ENCODE measurements at places on chromosomes 12 and 14.

GRCh38 chr12:96989916-96990315 lies 82.9 kb downstream of the NEDD1 start:
- DNase-seq: no peak

- no peak for DNase-seq
These were observed 147.1 kb downstream of the KIF26A start for GRCh38 chr14:104285508-104285840.

GRCh38 chr12:2156333-2156732 lies 103.5 kb downstream of the CACNA1C start:
- DNase-seq: no peak

GRCh38 chr12:123938679-123939480 lies 33.8 kb downstream of the CCDC92 start:
- DNase-seq: no peak

- DNase-seq: no peak
These were observed 33.1 kb downstream of the IRF2BPL start for GRCh38 chr14:76995279-76996035.

DNA sequence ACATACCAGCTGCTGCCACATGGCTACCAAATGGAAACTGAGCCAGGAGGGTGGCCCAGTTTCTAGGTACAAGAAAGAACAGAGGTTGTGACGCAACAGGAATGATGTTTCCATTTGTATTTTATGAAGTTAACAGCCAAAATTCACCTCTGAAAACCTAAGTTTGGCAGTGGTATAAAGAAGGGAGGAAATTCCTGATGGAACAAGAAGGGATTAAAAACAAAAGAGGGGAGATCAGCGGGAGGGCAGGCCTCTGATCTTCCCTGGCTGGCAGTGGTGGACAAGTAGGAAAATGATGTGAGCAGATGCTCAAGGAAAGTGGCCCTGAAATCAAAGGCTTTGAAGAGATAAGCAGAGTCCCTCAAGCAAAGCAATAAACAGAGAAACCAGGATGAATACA lies 47.3 kb upstream of the BCL2L14 start:
- no peak for DNase-seq

DNA sequence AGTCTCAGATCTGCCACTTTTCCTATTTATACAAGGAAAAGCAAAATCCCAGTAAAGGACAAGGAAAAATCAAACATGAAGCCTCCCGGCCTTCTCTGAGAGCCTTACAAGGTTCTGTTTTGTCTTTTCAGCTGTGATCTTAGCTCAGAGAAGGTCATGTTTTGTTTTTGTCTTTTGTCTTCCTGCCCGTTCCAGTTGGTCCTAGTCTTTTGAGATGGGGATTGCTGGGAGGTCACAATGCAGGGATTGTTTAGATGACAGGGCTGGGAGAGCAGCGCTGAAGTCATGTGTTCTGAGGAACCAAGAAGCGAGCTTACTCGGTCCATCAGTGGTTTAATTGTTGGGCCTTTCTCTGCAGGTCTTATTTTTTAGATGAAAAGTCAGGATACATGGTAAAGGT lies 6.0 kb downstream of the PLEKHH1 start:
- DNase-seq: no peak

- no peak for DNase-seq
These were observed 324.5 kb downstream of the NELL2 start for GRCh38 chr12:44551631-44552030.

- DNase-seq: no peak
These were observed 4.4 kb downstream of the SLC8B1 start for GRCh38 chr12:113330505-113330904.

DNA sequence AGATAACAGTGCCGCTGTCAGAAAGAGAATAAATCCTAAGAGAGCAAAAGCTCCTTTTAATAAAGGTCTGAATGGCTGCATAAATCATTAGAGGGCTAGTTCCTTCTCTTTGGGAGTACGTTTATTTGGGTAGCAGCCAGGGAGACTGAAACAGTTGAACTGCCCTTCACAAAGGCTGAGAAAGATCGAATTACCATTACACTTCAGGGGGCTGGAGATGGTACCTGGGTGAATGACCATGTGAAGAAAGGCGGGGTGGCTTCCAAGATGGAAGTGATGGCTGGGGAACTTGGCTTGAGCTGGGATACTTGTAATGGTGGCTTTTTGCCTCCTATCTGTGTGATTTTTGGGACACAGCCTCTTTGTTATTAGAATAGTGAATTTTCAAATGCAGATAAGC lies 1.7 kb upstream of the FGD4 start:
- no peak for DNase-seq

DNA sequence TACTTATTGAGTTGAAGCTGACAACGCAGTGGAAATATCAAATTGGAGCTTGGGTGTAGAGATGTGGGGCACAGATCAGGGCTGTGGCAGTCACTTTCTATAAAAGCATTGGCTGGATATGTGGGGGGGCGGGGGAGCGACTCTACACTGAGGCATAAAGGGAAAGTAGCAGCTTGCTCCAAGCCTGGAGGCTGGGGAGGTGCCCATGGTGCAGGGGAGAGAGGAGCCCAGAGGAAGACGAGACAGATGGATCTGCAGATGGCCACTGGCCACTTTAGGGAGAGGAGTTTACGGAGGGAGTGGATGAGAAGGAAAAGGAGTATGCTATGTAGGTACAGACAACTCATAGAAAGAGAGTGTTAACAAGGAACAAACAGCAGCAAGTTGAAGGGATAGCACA lies 13.5 kb upstream of the NGB start:
- DNase-seq: no peak

DNA sequence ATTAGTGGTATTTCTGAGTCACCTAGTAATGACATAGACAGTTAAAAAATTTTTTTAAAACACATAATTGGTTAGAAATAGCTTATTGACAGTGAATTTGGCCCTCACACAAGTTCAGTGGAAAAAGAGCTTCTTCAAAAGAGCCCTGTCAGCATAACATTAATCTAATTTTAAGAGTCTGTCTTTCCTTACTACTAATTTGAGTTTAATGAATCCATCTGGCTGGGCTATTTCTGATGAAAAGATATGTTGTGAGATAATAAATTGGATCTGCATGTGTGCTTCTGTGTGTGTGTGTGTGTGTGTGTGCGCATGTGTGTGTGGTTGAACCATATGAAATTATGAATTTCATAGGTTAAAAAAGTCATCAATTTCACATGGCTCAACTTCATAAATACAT lies 1045.2 kb downstream of the FLRT2 start:
- no peak for DNase-seq

DNA sequence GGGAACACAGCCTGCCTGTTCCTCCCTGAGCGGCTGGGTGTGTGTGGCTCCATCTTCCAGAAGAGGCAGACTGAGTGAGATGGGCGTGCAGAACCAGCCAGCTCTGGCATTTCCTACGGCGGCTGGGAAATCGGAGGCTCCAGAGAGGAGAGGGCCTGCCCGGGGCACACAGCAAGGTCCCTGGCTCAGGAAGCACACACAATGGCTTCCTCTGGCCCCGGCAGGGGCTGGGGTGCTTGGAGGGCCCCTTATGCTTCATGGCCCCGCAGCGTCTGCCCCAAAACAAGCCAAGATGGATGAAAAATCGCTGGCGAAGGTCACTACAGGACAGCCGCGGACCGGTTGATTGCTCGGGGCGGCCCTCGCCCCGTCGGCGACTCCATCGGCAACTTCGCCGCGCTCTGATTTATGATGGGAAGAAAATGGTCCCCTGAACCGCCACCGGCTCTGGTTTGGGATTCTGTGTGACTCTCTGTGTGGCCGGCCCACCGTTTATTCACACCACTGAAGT lies 191.5 kb upstream of the C14orf180 start:
- no peak for DNase-seq

DNA sequence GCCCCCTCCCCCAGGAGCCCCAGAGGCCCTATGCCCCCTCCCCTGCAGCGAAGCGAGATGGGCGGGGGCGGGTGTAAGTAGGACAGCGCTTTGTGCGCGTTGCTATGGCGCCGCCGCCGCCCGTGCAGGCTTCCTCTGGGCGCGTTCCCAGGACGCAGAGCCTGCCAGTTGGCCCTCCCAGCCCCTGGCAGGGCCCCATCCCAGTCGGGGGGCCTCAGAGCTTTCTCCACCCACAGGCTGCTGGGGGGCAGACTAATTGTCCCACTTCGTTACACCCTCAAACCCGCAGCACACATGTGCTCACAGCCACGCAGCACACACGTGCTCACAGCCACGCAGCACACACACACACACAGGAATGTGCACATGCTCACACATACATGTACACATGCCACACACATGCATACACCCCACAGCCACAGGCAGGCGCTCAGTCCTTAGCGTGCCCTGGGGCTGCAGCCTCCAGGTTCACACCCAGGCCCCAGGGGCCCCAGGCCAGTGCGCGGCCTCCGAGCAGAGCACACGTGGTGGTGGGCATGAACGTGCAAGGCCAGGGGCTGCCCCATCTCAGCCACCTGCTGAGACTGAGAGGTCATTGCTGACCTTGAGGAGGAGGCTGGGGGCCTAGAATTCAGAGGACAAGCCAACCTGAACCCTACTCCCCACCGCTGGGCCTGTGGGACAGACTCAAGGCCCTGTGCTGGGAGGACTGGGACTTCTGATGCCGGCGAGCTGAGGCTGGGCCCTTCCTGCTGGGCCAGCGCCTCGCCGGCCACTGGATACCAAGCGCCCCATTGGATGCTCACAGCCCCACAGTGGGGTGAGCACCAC lies 15.6 kb downstream of the TRMT61A start:
- DNase-seq: no peak

DNA sequence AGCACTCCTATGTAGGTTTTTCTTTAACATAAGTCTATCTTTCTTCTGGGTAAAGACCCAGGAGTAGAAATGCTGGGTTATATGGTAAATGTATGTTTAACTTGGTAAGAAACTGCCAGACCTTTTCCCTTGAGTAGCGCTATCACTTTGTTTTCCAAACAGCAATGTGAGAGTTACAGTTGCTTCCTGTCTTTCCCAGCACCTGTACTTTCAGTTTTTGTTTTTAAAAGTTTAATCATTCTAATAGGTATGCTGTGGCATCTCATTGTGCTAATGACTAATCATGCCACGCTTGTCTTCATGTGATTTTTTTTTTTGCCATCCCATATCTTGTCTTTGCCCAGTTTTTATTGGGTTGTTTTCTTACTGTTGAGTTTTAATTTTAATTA lies 28.1 kb downstream of the GIT2 start:
- DNase-seq: no peak

- no peak for DNase-seq
These were observed 64.9 kb upstream of the KCNA5 start for GRCh38 chr12:4978737-4979136.

DNA sequence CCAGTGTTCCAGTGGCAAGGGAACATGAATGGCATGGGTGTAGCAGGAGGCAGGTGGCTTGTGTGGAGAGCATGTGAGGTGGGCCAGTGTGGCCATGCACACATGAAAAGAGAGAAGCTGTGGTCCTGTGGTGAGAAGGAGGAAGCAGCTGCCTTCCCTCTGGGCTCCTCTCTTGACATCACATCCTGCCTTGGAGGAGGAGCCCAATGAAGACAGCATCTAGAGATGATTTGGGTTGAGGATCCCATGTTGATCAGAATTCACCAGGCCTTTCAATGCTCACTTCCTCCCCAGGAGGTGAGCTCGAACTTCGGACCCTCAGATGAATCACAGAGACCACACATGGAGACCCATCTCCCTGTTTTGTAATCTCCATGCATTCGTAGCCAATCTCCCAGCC lies 82.6 kb downstream of the LRRC74A start:
- no peak for DNase-seq

GRCh38 chr12:68222326-68222725 lies 3.3 kb downstream of the IL26 start:
- no peak for DNase-seq

GRCh38 chr14:88323086-88323522 lies at the start of gene KCNK10:
Gene KCNK10 (minus strand): TSS chr14:88323269. CDS start chr14:88322798, 471 bp downstream.
- DNase-seq: no peak

DNA sequence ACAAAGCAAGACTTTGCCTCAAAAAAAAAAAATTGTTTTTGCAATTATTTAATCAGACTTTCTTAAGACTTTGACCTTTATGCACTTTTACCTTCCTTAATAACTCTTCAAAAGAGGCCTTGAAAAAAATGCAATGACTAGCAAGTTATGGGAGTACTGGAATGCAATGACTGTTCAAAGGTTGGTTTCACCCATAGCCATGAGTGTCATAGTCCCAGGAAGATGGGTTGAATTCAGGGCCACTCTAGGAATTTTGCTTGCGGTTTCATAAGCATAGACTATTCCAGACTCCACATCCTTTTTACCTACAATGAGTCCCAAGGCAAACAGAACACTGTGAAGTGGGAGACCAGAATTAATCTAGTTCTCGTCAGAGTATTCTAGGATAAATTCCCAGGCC lies 29.4 kb upstream of the DENND5B start:
- DNase-seq: peak; percentile 78

DNA sequence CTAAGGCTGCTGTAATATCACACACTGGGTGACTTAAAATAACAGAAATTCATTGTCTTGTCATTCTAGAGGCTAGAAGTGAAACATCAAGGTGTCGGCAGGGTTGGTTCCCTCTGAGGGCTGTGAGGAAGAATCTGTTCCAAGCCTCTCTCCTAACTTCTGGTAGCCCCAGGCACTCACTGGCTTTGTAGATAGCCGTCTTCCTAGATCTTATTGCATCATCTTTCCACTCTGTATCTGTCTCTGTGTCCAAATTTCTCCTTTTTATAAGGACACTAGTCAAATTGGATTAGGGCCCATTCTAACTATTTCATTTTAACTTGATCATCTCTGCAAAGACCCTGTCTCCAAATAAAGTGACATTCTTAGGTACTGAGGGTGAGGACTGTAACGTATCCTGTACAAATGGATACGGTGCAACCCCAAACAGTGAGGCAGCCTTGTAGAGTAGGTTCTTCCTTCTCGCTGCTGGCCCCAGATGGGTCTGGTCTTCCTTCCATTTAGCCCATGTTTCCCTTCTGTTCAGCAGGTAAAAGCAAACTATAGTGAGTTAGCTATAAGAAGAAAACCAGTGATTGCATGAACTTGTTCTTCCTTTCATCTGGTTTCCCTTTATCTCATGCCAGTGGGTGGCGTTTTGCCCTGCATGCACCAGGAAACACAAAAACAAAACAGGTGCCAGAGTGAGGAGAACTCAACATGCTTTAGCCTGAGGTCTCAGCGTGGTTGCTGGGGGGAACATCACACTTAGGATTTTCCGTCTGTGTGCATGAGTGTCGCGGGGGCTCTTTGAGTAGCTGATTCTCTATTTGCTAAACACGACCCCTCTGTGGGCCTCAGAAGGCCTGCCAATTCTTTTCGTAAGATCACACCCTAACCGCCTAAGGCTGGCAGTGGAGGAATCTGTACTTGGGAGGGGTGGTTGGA lies 19.5 kb downstream of the TTC9 start:
- DNase-seq: no peak

- no peak for DNase-seq
These were observed 35.6 kb downstream of the A2M start for GRCh38 chr12:9079883-9080675.

- peak; percentile 58 for DNase-seq
These were observed 17.6 kb downstream of the NINJ2 start for GRCh38 chr12:645563-646071.

- DNase-seq: peak; percentile 62
These were observed 108.9 kb upstream of the FGD4 start for GRCh38 chr12:32290411-32290810.

- peak; percentile 54 for DNase-seq
These were observed 1.7 kb upstream of the C12orf56 start for GRCh38 chr12:64392221-64392620.

GRCh38 chr12:71731439-71732356 lies 23.0 kb upstream of the RAB21 start:
- peak; percentile 82 for DNase-seq
